ENCODE measurements at places on chromosomes 5 and 9.

DNA sequence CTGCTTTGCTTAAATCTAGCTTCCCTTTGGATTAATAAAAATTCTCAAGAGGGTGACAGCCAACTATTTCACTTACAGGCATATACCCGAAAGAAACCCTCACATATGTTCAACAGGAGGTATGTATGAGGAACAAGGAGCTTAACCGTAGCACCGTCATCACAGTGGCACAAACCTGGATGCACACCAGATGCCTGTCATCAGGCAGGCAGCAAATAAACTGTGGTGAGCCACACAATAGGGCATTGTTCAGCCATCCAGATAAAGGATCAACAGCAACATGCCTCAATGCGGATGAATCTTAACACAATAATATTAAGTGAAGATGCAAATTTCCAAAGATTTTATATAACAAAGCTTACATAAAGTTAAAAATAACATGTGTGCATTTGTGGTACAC is 5.5 kb upstream of the TNFSF15 start:
- DNase-seq: no peak

DNA sequence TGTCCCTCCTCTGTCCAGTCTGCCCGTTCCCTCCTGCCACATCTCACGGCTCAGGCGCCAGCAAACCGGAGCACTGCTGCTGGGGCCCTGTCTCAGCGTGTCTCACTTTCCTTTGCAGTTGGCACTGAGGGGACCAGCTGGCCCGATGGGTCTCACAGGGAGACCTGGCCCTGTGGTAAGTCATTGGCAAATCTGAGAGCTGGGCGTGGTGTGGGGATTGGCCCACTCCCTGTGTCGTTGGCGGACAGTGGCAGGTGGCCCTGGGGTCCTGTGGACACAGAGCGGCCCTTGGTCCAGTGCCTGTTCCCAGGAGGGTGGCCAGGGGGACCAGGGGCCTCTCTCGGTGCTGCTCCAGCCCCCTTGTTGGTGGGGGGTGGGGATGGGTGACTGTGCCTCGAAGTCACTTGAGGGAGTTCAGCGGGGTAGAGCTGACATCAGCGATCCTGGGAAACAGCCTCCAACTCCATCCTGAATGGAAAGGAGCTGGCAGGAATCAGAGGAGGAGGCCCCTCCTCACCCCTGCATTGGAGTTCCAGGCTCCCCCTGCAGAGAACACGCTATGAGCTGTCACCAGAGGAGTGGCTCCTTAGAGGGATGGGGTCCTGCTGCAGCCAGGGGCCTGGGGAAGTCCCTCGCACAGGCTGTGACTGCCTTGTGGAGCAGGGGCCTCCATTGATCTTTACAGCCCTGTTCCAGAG is 111.0 kb downstream of the COL5A1 start:
- DNase-seq: no peak

DNA sequence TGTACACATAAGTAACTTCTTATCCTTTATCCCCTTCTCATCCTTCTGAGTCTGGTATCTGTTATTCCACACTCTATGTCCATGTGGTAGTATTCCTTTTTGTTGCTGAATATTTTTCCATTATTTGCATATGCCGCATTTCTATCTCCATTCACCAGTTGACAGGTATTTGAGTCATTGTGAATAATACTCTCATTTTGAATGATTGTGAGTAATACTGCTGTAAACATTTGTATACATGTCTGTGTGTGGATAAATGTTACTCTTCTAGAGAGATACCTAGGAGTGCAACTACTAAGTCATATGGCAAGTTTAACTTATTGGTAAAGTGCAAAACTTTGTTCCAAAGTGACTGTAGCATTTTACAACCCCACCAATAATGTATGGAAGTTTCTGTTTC is 15.6 kb downstream of the RIC1 start:
- no peak for DNase-seq

GRCh38 chr5:16909464-16909863 is 26.6 kb downstream of the MYO10 start:
- DNase-seq: no peak

DNA sequence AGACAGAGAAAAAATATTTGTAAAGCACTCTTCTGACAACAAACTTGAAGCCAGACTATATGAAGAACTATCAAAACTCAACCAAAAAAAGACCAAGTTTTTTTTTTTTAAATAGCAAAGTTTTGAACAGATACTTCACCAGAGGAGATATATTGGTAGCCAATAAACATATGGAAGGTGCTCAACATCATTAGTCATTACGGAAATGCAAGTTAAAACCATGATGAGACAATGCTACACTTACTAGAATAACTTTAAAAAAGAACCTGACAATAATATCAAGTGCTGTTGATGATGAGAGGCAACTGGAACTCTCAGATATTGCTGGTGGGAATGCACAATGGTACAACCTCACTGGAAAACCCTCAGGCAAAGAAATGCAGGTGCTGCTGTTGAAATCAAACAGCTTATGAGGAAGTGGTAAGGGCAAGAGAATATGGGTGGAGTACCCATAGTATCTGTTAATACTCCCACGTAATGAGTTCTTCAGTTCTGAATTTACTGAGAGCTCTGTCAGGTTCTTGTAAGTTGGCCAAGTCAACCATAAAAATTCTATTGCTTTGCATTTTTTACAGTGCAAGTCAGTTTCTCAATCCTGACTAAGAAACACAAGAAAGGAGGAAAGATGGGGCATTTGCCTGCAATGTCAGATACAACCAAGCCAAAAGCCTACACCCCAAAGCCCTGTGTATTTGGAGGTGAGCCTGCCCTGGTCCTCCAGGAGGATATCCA is 87.3 kb upstream of the GNAQ start:
- peak; percentile 66 for DNase-seq

GRCh38 chr9:7367726-7368125 is 431.9 kb downstream of the DMAC1 start:
- DNase-seq: no peak

GRCh38 chr5:78506261-78507024 is 142.1 kb downstream of the LHFPL2 start:
- no peak for DNase-seq

GRCh38 chr5:821504-821903 is 29.3 kb downstream of the ZDHHC11 start:
- DNase-seq: no peak

- DNase-seq: no peak
These were observed 33.4 kb downstream of the FAM81B start for GRCh38 chr5:95424526-95424925.

- no peak for DNase-seq
These were observed 138.2 kb upstream of the RFX3 start for GRCh38 chr9:3664044-3664443.

DNA sequence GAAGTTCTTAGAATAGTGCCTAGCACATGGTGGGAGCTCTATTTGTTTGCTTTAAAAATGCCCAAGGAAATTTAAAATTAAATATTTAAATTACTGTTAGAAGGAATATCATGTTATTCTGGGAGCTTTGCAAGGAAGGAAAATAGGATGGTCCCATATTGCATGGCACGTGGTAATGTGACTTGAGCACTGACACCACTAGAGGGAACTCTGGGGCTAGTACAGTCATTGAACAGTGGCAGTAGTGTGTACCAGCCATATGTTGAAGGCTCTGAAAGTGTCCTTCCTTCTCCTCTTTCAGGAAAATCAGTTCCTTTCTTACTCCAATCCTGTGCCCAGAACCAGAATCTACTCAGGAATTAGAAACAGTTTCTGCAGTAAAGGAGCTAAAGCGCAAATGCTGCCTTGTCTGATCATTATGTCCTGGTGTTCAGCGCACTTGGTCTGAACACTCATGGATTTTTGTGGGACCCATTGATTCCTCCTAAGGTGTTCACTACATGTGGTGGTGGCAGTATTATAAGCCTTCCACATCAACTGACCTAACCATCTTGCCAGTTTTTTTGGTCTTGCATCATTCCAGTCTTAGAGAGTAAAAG is 54.1 kb downstream of the GDA start:
- DNase-seq: peak; percentile 50

GRCh38 chr5:2136728-2137333 is 254.1 kb upstream of the IRX4 start:
- DNase-seq: no peak

DNA sequence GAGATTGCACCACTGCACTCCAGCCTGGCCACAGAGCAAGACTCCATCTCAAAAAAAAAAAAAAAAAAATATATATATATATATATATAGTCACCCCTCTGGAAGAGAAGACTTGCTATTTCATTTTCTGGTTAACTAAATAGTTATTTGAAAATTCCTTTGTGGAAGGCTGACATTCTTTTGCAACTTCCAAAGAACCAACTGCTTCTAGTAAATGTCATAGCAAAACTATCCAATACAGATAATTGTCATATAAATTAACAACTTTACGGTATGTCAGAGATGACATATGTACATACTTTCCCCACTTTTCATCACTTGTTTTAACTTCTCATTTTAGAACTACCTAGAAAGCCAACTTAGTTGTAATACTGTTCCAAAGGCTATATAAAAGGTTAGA is 50.9 kb downstream of the PRUNE2 start:
- DNase-seq: no peak

- no peak for DNase-seq
These were observed 8.2 kb upstream of the TNFAIP8 start for GRCh38 chr5:119347574-119347973.

- DNase-seq: no peak
These were observed 41.9 kb downstream of the BNC2 start for GRCh38 chr9:16828340-16829281.

DNA sequence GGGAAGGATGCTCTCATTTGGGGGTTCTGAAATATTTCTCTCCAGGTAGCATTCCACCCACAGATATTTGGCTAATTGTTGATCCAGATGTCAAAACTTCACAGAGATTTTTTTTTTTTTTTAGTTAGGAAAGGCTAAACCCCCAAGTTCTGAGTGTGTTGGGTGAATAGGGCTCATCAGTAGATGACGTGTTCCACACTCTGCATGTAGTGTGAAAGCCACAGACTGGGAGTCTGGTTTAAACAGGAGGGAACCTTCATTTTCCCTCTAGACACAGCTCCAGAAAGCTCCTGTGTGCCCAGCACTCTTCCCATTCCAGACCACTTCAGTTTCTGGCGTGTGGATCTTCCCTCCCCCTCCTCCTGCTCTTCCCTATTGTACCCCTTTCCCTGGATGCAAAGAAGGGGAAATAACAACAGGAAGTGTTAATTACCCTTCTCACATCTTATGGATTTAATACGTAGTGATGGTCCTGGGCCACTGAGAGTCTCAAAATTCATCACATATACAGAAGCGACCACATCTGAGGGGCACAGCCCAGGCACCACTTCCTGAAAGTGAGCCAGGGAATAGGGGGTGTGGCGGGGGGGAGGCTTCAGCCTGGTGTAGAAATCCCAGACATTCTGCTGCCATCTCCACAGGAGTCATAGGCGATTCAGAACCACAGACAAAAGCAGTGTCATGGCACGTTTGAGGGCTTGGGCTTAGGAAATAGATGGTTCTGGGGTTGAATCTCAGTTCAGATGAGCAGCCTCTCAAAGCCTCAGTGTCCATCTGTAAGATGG is 65.1 kb downstream of the DAP start:
- DNase-seq: no peak

DNA sequence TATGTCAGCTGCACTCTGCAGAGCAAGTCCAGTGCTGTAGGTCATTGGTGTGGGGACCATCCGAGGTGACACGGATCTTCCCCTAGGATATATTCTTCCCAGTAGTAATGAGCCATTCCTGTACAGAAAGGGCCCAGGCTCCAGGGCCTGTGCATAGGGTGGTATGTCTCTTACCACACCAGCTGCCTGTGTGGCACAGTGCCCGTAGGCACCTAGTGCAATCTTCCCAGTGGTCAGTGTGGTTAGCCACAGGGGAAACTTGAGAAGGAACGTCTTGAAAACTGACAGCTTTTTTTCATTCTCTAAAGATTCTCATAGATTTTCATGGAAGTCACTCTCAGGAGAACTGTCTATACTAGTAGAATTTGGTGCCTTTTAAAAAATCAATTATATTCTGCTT is 39.8 kb downstream of the CYSTM1 start:
- peak; percentile 48 for DNase-seq

GRCh38 chr9:87309236-87309635 is 188.4 kb upstream of the DAPK1 start:
- DNase-seq: no peak

GRCh38 chr5:151961557-151961956 is 36.9 kb upstream of the GLRA1 start:
- DNase-seq: no peak

DNA sequence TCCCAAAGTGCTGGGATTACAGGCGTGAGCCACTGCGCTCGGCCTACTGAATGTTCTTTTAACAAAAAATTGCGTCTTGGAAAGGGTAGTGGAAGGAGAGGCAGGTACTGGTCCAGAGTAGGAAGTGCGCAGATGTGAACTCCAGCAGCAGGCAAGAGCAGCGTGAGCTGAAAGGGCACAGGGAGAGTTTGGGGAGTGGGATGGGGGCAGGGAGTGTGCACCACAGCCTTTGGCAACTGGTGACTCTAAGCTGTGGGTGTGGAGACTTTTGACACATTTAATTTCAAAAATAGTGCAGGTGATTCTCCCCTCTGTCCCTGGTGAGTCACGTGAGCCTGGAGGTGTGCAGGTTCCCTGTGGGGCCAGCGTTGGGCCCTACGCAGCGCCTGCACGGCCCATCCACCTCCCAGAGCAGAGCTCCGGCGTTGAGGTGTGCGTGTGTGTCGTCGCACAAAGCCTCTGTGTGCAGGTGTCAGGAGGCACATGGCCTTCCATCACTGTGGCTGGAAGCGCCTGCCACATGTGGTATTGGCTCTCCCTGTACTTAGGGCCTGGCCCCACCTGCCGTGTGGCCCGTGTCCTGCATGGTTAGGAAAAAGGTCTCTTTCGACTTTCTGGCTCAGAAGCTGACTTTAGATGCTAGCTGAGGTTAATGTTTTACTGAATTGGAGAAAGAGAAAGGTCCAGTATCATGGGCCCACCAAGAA is 11.5 kb downstream of the SQSTM1 start:
- no peak for DNase-seq

DNA sequence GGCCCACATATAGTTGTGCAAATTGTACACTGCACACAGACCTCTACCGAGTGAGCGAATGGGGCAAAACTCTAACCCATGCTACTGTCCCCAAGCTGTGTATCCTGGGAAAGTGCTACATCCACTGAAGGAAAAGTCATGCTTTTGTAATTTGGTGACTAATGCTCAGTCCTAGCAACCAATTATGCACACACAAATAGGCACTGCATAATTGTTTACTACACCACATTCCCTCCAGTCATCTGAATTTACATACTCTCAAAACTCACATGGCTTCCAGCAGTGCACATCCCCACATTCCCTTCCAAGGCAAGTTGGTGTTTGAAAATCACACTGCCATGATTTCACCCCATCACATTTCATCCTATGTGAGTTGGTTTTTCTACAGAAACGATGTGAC is 125.9 kb upstream of the OSMR start:
- DNase-seq: no peak

DNA sequence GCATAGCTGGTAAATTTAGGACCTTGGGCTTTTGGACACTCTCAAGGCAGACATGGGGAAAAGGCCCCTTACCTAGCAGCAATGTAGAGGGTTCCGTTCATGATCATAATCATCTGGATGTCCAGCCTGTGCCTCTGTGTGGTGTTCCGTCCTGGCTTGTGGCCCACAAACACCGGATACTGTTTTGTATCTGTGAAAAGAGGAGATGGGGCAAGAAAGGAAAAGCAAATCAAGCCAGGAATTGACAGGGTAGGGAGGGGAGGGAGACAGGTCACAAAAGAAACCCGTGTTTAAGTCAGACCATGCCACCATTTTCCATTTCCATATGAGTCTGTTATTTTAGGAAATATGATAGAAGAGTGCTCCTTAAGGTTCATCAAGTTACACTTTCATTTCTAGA is 72.5 kb downstream of the SEMA6A start:
- DNase-seq: no peak
